ENCODE measurements at places on chromosomes 11 and 22.

DNA sequence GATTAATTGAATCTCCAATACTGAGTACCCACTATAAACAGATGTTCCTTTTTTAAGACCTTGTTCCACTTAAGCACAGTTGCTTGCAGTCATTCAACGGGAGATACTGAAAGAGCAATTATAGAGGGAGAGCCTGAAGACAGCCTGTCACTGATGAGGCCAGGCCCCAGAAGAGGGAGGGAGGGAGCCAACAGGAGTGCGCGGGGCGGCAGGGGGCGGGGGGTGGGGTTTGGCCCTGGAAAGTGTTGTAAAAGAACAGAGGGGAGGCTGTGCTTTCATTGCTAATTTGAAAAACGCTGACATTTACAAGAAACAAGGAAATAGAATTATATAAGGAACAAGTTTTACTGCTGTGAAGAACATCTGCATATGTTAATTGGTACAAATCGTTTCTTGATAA is 53.1 kb downstream of the MAP6 start:
- no peak for DNase-seq

- no peak for DNase-seq
These were observed 711 bp downstream of the FDX1 start for GRCh38 chr11:110430267-110431050.

DNA sequence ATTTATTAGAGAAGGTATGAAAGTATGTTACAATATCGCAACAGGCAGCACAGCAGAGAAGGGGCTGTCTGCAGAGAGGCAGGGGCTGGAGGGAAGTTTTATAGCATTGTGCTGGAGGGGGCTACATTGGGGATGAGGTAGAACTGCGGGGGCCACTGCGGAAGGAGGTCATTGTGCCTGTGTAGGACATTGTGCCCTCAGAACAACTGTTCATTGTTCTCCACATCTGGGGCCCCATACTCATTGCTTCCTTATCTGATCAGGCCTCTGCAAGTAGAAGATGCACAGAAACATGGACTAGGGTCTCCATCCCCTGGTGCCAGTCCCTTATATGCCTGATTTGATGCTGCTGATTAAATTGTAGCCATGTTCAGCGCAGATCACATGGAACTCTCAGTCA is 12.1 kb downstream of the NADSYN1 start:
- peak; percentile 28 for DNase-seq

GRCh38 chr11:68200639-68201038 is 12.5 kb downstream of the KMT5B start:
- DNase-seq, result no peak

- DNase-seq, result no peak
These were observed at the start of gene OR4P4 for GRCh38 chr11:55634813-55635212. OR4P4 (plus strand) TSS chr11:55635113.

GRCh38 chr11:27159335-27159679 is 118.7 kb downstream of the BBOX1 start:
- no peak for DNase-seq

GRCh38 chr22:48433647-48434046 is 1394.0 kb downstream of the BRD1 start:
- no peak for DNase-seq

- no peak for DNase-seq
These were observed 61.0 kb upstream of the TTC12 start for GRCh38 chr11:113253406-113253805.

GRCh38 chr22:31830721-31831070 is 76.9 kb downstream of the DEPDC5 start:
- no peak for DNase-seq

DNA sequence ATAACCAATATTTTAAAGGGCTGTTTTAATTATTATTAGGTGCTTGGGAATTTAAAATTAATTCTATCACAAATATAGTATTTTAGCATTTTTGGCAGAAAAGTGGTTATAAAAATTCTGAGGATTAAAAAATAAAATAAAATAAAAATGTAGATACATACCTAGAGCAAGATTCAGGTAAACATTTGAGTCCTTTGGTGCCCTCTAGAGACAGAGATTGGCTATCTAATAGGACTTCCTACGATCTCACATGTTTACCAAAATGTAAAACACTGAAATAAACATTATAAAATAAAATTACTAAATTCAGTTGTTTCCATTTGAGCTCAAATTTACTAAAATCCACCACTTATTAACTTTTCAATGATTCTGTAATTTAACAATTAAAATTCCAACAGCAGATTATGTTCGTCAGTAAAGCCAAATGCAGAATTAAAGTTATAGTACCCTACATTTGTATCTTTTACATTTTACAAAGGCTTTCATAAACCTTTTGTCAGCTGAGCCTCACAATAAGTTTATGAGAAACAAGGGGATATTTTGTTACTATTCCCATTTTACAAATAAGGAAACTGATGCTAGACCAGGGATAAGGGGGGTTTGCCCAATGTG is 27.7 kb downstream of the SLC36A4 start:
- DNase-seq, result no peak

DNA sequence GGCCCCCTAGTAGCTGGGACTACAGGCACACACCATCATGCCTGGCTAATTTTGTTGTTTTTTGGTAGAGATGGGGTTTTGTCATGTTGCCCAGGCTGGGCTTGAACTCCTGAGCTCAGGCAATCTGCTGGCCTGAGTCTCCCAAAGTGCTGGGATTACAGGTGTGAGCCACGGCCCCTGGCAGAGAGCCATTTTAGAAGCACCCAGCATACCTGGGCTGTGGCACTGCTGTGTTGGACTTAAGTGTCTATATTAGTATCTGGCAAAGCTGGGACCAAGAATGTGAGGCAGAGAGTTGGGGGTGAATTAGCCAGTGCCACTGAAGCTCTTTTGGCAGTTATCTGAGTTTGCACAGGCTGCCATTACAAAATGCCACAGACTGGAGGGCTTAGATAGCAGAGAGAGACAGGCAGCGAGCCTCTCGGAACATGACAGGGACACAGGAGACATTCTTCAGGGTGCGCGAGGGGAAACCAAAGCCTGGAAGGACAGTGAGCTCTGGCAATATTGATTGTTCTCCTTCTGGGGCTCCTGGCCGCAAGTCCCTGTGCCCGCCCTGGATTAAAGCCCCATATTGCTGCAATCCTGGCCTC is 87.7 kb upstream of the ALX4 start:
- no peak for DNase-seq

GRCh38 chr11:61037441-61038093 is 64.7 kb upstream of the CD5 start:
- DNase-seq, result no peak

DNA sequence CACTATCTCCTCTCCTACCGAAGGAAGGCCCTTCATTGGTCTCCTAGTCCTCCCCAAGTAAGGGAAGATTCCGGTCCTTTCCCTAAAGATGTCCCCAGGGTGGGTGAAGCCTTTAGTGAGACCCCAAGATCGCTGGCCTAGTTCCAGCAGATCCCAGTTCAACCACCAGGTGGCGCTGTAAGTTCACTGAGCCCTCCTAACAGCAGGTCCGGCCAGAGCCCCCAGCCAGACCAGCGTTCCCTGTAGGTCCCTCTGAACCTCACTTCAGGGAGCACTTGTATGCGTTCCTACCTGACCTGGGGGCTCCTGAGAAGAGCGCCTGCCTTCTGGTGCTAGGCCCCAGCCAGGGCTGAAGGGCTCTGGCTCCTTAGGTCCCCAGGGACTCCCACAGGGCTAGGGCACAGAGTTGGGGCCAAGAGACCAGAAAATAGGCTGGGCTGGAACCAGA is 38.1 kb downstream of the LMO1 start:
- DNase-seq, result peak; percentile 79

- no peak for DNase-seq
These were observed 77.7 kb downstream of the MORC2 start for GRCh38 chr22:30890686-30891442.

GRCh38 chr11:30471244-30471643 is 114.9 kb downstream of the MPPED2 start:
- no peak for DNase-seq

DNA sequence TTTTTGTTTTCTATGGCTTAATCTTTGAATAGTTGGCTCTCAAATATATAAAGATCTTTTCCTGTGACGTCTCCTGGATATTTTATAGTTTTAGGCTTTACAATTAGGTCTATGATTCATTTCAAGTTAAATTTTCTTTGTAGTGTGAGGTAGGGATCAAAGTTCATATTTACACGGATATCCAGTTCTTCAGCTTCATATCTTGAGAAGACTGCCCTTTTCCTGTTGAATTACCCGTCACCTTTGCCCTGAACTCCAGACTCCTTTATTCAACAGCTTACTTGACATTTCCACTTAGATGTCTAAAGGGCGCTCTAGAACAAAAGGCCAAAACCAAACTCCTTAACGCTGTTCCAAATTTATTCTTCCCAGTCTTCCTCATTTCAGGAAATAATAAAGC is 51.7 kb downstream of the TTC17 start:
- no peak for DNase-seq

DNA sequence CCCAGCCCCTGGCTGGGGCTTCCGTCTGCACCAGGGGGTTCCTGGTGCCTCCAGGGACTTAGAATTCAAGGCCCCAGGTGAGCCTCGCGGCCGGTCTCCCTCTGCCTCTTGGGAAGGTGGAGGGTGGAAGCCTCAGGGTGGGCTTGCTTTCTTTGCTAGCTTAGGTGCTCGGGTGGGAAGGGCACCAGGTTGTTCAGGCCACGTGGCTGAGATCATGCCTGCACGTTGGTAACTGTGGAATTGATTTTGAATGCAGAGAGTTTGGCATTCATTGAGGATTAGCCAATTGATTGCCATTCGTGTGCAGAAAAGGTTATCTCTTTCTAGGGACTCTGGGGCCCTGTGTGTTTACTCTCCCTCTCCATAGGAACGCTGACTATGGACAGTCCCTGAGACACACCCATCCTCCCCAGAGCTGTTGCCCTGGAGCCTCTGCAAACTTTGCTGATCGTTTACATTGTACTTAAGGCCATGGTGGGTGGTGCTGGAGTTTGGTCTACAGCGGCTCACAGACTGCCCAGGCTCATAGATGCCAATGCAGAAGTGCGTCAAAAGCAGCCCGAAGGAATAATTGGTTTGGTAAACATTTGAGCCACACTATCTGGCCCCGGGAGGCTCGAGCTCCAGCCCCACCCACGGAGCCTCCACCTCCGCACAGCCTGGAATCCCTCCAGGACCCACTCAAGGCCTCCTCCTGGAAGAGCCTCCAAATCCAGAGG is 1457.7 kb downstream of the BRD1 start:
- DNase-seq, result no peak

DNA sequence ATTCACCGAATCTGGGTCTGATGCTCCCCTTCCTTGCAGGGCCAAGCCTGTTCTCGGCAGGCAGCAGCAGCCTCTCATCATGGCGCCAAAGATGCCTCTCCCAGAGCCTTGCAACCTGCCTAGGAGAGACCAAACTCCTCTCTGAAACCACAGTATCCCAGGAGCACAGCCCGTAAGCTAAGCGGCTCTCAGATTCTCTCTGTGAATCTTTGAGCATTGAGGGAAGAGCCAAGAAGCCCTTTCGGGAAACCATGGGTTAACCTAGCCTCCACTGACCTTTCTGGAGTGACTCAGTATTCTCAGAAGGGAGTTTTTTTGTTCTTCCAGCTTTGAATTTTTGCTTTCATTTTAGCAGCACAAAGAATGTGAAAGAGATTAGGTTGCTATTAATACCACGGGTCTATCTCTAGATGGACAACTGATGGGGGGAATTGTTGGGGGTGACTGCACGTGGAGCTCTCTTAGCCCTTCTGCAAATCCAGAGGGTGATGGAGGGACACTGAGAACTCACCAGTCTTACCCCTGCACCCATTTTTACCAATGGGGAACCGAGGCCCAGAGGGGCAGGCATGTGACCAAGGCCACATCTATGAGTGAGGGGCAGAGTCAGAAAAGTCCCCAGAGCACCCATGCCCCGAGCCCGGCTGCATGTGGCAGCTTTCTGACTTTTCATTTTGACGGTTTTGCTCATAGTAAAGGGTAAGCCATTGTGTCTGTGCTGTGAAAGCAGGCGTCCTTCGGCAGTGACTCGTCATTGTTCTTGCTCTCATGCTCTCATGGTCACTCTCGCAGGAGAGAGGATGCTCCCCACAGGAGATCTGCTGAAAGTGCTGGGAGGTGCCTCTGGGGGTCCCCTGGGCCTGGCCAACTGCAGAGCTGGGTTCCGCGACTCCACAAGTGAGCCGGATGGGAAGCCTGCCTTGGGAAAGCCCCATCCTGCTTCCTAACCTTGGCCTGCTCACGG is 36.0 kb downstream of the IRAG1 start:
- no peak for DNase-seq

DNA sequence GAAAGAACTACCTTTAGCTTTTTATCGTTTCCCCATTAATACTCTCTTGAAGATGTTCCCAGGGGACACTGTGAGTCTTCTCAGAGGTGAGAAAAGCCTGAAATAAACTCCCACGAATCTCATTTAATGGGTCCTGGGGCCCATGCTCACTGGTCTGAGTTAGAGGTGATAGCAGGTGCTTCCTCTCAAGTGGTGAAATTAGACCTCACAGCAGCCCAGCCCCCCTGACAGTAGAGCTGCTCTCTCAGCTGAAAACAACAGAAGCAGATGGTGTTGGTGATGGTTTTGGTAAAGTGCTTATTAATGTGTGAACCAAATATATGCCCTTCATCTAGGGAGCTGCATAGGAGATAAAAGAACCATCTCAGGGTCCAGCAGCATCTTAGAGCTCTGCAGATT is 76.8 kb upstream of the VPREB1 start:
- DNase-seq, result no peak

DNA sequence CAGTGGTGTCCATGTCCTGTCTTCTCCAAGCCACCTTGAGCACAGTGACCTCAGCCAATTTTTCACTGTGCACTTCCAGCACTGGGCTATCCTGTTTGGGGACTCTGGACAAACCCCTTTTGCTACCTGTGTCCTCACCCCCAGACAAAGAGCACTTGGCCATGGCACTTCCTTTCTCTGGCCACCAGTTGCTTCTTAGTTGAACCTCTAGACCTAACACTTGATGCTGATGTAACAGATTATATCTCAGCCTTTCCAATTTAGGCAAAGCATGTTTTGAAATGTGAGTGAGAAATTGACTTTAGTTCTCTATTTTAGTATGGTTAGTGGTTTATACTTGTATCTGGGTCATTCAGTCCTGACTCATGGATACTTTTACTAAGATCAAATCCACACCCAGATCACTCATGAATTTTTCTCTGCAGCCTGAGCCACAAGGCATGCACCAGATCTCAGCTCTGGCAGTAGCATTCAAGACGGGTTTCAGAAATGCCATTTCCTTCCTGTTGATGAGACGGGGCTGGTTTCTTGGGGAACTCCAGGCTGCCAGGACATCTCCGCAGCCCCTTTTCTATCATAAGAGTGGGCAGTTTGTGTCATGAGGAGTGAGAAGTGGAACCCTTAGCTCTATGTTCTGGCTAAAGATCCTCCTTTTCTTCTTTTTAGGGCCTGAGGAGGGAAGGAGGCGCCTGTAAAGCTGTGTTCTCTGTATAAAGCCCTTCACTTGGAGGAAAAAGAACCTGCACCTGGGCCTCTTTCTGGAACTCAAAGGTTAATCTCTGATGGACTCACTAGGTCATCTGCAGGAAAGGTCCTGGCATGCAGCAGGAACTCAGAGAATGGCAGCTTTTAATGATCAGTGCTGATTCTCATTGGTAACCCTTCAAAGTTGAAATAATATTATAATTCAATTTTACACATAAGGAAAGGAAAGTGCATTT is 185.6 kb upstream of the TENM4 start:
- no peak for DNase-seq

DNA sequence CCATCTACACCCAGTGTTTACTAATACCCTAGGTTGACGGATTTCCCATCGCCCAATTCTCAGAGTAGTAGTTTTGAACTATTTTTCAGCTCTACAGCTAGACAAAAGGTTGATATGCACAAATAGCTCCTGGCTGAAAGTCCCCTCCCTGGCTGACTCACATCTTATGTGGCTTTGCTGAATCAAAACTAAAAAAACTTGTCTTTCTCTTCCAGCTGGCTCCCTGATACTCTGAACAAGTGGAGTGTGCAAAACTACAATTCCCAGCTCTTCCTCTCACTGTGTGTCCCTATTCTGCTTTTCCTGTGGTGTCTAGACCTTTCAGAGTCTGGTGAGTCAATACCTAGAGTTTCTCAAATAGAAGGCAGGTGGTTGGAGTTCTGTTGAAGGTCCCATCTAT is 12.7 kb upstream of the LARGE1 start:
- no peak for DNase-seq
